Activated T-helper 1 cell treated with anti-CD3 and anti-CD28 coated beads, Interleukin-2, amount 50 U/mL, for 16 hours (primary cell): ENCODE measurements at places on chromosomes 2 and 18.
A peak's percentile ranks its signal among the peaks of the same experiment; 100 is the strongest.

DNA sequence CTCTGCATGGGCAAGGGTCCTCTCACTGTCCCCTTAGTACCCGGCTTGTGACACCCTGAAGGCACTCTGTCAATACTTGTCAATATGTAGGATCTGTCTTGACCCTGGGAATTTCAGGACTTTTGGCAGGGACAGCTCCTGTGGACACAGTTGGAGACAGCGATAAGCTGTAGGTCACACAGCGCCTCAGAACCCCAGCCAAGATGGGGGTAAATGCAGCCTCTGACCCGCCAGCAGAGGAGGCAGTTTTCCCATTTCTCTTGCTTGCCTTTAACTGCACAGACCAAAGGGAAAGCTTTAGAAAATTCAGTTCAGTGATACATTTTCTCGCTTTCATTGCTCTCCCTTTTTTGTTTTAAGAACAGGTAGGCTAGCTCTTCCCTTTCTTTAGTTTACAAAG lies 54.8 kb upstream of the KLHL29 start:
- no peak for DNase-seq

- no peak for DNase-seq
These were observed 210.6 kb upstream of the AGAP1 start for GRCh38 chr2:235283246-235283645.

DNA sequence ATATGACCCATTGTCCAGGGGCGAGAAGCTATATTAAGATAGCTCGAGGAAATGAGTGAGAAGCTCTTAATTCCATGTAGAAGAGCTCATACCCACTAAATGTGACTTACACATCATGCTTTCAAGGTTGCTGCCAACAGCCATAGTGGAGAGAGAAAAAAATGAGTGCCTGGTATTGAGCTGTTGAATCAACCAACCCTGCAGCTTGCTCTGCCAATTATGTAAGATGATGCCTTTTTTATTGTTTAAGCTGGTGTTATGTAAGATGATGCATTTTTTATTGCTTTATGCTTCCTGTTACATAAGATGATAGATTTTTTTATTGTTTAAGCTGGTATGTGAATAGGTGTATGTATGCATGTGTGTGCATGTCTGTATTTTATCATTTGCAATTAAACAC lies 228.2 kb downstream of the CCDC178 start:
- no peak for DNase-seq

- no peak for DNase-seq
These were observed 72.8 kb downstream of the TNS1 start for GRCh38 chr2:217929757-217930707.

DNA sequence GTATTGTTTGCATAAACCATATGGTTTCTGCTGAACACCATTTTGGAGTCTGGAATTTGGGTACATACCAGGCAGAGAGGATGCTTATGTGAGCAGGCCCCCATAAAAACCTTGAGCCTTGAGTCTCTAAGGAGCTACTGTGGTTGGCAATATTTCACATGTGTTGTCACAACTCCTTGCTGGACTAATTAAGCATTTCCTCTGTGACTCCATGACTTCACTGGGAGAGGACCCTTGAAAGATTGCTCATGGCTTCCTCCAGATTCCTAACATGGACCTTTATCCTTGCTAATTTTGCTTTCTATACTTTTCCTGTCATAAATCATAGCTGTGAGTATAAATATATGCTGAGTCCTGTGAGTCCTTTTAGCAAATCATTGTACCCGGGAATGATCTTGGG lies 7.6 kb upstream of the COQ10B start:
- no peak for DNase-seq

DNA sequence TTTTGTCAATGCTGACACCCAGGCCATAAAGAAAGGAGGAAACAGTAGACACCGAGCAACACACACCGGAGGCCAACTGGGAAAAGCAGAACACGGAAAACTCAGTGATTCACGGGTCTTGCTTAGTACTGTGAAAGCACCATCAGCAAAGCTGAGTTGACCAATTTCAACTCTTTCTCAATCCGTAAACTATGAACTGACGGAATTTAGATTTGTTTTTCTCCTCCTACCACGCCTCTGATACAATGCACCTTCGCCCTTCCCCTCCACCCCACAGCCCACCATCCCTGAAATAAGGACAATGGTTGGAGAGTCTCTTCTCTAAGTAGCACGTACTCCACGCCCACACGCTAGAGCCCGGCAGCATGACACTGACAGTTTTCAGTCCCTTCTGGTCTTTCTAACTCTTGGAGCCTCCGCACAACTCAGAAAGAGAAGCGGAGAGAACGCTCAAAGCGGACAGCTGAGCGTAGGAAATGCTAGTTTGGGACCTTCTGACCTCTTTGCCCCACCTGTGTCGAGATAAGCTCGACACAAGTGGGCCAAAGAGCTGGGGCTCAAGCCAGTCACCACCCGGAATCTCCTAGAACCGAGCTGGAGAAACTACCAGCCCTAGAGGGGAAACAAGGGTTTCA lies 669 bp downstream of the LNPK start:
- no peak for DNase-seq

- DNase-seq = peak; percentile 9
These were observed 30.9 kb upstream of the REEP1 start for GRCh38 chr2:86368161-86368824.

DNA sequence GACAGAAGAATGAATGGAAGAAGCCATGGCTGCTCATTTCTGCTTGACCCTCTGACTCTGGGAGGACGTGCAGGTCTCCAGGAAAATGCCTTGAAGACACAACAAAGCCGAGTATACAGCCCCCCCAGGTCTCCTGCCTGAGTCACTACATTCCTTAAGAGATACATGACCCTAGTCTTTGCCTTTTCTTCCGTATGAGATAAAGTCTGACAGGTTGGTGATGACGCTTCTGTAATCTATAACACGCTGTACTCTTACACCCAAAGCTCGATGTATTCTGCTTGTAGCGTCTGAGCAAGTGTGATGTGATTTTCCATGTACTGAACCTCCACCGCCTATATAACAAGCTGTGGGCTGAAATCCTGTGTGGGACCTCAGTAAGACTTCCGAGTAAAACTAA lies 77.3 kb downstream of the KCTD1 start:
- DNase-seq = no peak

GRCh38 chr2:81894451-81894990 lies 1590.0 kb upstream of the LRRTM1 start:
- DNase-seq = no peak

DNA sequence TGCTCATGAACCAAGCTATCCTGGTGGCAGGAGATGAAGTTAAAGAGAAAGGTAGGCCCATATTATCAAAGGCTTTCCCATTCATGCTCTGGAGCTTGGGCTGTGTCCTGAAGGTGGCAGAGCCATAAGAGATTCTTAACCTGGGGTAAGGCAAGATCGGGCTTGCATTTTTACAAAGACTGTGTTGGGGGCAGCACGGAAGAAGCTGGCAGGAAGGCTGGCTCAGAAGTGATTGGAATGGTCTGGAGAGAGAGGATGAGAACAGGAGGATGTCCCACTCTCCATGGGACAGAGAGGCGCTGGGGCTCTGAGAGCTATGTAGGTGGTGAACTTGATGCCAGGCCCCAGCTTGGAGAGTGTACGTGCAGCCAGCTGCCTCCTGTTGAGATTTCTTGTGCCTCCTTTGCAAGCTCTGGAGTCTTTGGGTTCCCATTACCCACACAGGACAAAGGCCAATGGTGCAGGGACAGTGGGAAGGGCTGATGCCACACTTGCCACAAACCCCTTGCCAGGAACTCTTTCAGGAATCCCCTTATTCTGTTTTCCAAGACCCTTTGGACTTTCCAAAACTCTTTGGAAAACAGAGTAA lies 40.6 kb upstream of the FZD5 start:
- no peak for DNase-seq

DNA sequence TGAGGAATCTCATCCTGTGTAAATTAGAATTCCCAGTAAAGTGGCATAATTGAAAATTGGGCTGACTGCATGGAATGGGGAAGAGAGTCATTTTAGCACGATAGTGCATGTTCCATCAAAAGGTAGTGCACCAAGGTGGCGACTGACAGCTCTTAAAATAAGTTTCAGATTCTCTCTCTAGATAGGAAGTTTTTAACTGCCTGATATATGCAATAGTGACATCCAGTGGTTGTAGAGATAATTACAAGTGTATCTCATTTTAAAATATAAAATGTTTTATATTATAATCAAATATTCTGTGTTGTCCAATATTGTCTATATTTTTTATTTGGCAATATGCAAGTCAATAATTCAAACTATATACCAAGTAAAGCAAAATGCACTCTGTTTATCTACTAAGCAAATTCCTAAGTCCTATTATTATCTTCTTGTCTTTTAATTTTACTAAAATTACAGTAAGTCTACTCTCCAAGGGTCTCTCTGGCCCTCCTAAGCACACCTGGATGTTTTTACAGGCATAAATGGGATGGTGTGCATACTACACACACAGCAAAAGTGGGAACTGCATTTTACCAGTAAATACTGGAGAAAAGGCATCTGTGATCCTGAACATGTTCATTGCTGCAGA lies 397.7 kb upstream of the HNRNPA3 start:
- no peak for DNase-seq

DNA sequence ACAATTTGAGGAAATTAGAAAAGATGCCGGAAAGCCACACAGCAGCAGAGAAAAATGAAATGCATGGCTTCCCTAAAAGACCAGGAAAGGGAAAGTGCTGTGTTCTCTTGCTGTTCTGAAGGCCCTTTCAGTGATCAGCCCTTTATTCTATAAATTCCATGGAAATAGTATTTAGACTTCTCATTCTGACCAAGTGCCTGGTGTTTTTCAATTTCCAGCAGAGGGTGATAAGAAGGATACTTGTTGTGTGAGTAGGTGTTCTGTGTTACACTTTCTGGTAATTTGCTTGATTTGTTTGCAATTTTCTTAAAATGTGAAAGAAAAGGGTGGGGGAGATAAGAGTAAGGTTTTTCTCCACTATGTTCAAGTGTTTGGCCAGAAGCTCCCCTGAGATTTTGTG lies 504.5 kb downstream of the IRS1 start:
- DNase-seq = no peak

GRCh38 chr2:196486146-196486545 lies 153.4 kb upstream of the CCDC150 start:
- no peak for DNase-seq

GRCh38 chr18:425106-425745 lies 75.3 kb downstream of the COLEC12 start:
- DNase-seq = no peak

GRCh38 chr2:68646303-68646702 lies 2.9 kb downstream of the PROKR1 start:
- DNase-seq = no peak

- DNase-seq = no peak
These were observed 91.5 kb upstream of the PARD3B start for GRCh38 chr2:204453730-204454167.

GRCh38 chr2:2667690-2668089 lies 336.6 kb upstream of the MYT1L start:
- DNase-seq = no peak

DNA sequence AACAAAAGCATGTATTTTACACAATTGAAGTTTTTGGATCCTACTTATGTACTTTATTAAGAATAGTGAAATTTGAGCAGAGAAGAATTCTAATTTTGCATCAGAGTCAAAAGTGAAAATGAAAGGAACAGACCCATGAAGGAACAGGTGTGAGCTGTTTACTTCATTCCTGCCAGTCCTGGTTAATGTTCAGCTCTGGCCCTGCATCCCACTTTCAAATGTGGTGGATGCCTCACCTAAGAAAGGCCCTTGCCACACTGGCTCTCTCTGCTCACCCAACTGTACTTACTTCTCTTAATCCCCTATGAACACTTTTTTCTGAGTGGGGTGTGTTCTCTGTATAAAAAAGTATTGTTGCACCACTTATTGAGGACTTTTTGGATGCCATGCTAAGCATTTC lies 22.2 kb downstream of the FAM110C start:
- no peak for DNase-seq

DNA sequence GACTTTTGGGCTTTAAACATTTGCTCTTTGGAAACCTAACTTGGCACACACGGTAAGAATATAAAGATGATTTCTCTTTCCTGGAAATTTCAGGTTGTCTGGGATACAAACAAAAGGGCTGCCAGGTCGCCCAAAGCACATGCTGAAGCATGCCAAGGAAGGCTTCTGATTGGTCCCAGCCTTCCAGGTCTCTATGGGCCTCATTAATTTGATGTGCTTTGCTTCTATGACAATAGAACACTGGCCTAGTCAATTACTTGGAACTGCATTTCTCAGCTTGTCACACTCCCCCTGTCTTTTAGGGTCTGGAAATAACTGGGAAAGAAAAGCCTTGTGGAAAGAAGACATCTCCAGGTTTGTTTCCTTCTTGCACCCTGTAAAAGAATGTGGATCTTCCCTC lies 228.9 kb downstream of the ADCYAP1 start:
- no peak for DNase-seq
